ENCODE measurements at places on chromosomes 1 and 21. TPM values are rescaled to one million over a fixed set of nuclear protein-coding genes. Genes with fewer than 3 reads are reported as not detected.

Gene ASCL5
- polyA plus RNA-seq: 0.76 TPM

Gene KRTAP12-2
- polyA plus RNA-seq: not detected

Gene SAMSN1
- 20.5 TPM for polyA plus RNA-seq

Gene ILDR2
- polyA plus RNA-seq: 0.09 TPM

Gene NKAIN1
- polyA plus RNA-seq: 0.11 TPM

All from adipose tissue (tissue), 3 donors.